Endothelial cell of umbilical vein (primary cell): ENCODE measurements at places on chromosomes 3 and 15. TPM values are rescaled to one million over a fixed set of nuclear protein-coding genes. Genes with fewer than 3 reads are reported as not detected.

GRCh38 chr15:81038975-81039607 lies 38.4 kb downstream of the TLNRD1 start:
- DNase-seq, result peak; percentile 87

GRCh38 chr15:85646538-85647091 lies 148.1 kb downstream of the KLHL25 start:
- DNase-seq, result peak; percentile 12

DNA sequence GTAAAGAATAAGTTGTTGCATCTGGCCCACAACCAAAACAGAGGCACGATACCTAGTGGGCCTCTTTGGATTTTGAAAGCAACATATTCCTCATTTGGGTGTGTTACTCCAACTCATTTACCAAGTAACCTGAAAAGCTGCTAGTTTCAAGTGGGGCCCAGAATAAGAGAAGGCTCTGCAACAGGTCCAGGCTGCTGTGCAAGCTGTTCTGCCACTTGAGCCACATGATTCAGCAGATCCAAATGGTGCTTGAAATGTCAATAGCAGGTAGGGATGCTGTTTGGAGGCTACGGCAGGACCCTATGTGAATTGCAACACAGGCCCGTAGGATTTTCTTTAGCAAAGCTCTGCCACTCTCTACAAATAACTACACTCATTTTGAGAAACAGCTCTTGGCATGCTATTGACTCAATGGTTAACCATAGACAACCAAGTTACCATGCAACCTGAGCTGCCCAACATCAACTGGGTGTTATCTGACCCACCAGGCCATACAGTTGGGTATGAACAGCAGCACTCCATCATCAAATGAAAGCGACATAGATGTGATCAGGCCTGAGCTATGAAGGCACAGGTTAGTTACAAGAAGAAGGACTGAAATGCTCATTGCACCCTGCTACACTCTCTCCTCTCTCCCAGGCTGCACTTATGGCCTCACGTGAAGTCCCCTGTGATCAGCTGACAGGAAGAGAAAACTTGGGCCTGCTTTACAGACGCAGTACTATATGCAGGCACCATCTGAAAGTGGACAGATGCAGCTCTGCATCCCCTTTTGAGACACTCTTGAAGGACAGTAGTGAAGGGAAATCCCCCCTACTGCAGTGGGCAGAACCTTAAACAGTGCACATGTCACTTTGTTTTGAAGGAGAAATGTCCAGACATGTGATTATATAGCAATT lies 9.5 kb upstream of the MCF2L2 start:
- no peak for DNase-seq

DNA sequence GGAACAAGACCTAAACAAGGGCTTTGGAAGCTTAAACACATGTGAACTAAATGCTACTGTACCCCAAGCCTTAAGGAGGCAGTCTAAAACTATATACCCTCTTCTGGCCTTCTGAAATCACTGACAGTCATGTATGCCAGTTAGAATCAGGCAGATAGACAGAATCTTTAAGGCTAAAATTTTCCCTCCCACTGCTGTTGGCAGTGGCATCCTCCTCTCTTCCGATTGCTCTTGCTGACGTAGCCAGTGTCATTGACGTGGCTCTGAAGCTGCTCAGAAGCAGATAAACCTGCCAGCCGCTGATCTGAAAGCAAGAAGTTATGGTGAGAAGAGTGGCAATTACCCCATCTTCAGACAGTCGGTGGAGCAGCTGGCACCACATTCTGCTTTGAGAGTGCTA lies 3.3 kb downstream of the RYR3 start:
- DNase-seq, result no peak

- no peak for DNase-seq
Measured at GRCh38 chr15:66962522-66962921, 102.9 kb upstream of the SMAD3 start.

DNA sequence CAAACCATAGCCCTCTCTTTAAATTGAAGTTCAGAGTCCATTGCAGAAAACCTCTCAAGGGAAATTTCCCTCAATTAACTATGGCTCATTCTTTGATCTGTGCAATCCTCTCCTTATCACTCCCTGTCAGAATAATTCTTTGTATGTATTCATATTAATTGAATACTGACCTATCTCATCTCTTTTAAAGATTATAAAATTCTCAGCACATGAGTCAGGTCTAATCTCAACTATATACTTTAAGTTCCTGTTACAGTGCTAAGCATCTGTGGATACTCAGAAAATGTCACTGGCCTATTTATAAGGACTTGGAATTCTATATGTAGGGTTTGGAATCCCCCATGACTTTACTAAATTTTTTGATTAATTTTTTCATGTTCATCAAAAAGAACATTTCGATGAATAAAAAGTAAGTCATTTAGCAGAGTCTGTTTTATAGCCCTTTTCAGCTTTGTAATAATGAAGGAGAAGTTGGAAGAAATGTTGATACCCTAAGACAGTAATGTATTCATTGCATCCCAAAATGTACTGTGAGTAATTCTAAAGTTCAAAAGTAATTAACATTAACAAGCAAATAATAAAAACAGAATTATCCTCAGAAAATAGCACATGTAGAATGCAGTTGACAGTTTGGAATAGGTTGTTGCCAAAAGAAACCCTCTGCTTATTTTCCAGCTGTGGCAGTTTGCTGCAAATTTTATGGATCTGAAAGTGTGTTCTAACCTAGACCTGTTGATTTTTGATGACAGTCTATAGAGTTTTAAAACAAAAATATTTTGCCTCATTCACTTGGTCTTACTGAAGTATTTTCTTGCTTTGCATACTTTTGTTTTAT lies 503.4 kb upstream of the CBLB start:
- DNase-seq, result no peak

GRCh38 chr3:116951610-116952009 lies 242.0 kb downstream of the TUSC7 start:
- DNase-seq, result no peak

DNA sequence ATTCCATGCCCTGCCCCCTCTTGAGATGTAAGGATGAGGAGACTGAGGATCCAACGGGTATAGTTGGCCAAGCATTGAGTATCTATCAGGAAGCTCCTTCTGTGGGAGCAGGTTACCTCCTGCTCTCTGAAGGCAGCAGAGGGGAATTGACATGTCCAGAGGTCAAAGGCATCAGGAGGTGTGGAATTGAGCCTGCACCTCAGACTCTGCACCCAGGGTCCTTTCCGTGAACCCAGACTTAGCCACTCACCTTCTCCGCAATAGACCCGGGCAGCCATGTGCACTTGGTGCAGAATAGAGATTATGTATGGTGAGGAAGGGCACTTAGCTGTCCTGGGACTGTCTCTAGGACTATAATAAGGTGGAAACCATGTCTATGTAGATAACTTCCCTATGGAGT lies 399.0 kb upstream of the TPM1 start:
- DNase-seq, result no peak

- no peak for DNase-seq
Measured at GRCh38 chr3:194527726-194528125, 40.9 kb upstream of the ATP13A3 start.

- no peak for DNase-seq
Measured at GRCh38 chr15:93070132-93070531, 18.9 kb downstream of the RGMA start.

GRCh38 chr15:85667491-85668424 lies 127.0 kb downstream of the KLHL25 start:
- DNase-seq, result peak; percentile 99

DNA sequence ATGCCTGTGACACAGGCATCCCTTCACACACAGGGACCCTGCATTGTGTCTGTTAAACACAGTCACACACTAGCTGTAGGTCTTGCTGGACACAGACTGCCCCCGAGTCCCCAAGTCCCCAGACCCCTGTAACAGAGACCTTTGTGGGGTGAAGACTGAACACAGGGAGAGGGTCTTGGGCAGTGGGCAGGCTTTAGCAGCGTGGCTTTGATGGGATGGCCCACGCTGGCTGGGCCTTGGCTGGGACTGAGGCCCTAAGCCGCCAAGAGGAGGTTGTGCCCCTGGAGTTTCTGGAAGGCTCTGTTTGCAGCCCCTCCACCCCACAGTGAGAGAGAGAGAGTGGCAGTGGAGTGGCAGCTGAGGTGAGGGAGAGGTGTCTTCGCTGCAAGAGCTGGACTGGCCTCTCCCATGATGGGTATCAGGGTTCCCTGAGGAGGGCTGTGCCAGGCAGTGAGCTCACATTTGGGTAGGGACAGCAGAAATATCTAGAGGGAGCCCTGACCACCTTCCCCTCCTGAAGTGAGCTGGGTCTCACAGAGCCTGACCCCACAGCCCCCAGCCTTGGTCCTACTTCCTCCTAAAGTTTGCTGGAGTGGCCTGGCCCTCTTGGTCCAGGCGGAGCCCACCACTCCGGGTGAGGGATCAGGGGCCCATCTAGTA lies 635 bp upstream of the VILL start:
- no peak for DNase-seq

DNA sequence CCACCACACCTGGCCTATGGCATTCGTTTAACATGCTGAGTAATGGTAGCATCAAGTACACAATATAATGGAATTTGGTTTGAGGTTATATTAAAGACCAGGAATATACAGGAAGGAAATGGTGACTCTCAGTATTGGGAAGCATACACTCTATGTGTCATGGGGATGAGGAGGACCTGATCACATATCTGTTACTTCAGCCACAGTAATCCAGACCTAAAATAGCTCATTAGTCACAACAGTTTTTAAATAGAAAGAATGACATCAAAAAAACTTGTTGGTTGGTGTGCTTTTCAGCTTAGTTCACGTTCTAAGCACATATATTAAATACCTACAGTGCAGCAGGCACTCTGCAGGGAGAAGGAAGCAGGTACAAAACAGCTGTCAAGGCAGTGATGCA lies 52.5 kb upstream of the ATP2C1 start:
- no peak for DNase-seq

The RPL4 gene
- total RNA-seq, result 2,534 and 2,598 TPM in 2 replicates

The WWTR1 gene
- 210 and 262 TPM in 2 replicates for total RNA-seq

The MEIS2 gene
- 22.5 and 27.1 TPM in 2 replicates for total RNA-seq

The CDHR4 gene
- total RNA-seq, result not detected in 2 replicates

The ADAMTS7 gene
- total RNA-seq, result 56.4 and 64.7 TPM in 2 replicates

The CFAP100 gene
- not detected in 2 replicates for total RNA-seq

The DAZL gene
- not detected in 2 replicates for total RNA-seq

The GP5 gene
- 0.11 TPM in 1 of 2 replicates, not detected in the other for total RNA-seq

The FAM81A gene
- 0.32 and 1.2 TPM in 2 replicates for total RNA-seq

The ZMYND10 gene
- total RNA-seq, result 0.38 and 0.51 TPM in 2 replicates
